Thoracic aorta (tissue), 2 donors: ENCODE measurements at places on chromosomes 3 and 15. TPM values are rescaled to one million over a fixed set of nuclear protein-coding genes. Genes with fewer than 3 reads are reported as not detected.
A peak's percentile ranks its signal among the peaks of the same experiment; 100 is the strongest.

GRCh38 chr3:158649791-158650190 lies 5.5 kb downstream of the GFM1 start:
- no peak overlapping the region for H3K4me3 ChIP-seq
- no peak overlapping the region for H3K27ac ChIP-seq
- H3K36me3 ChIP-seq, result peaks cover 25% of the 10 kb centered on the region
- DNase-seq, result no peak
- H3K4me1 ChIP-seq, result peaks cover 13% of the 10 kb centered on the region

- no peak overlapping the region for H3K4me3 ChIP-seq
- no peaks in the 10 kb centered on the region for H3K4me1 ChIP-seq
- no peak overlapping the region for H3K27ac ChIP-seq
- no peaks in the 10 kb centered on the region for H3K27me3 ChIP-seq
- no peaks in the 10 kb centered on the region for H3K36me3 ChIP-seq
- DNase-seq, result no peak
These were observed 3.2 kb upstream of the FLNB start for GRCh38 chr3:58004973-58005372.

DNA sequence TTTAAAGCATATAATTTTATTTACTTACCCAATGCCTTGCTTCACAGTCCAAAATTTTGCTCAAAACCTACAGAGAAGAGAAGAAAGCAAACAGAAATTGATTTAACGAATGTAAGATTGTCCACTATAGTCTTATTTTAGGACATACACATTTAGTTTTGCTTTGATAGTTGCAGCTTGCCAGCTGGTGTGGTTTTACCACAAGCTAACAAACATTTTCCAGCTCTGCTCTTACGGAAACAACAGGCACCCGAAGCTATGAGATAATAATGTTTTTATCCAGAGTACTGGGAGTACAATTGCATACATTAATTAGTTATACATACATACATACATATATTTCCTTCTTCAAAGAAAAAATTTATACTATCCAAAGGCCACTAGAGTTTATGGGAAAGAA lies 10.4 kb downstream of the BCL6 start:
- peaks cover 24% of the 10 kb centered on the region for H3K4me1 ChIP-seq
- no peak overlapping the region for H3K27ac ChIP-seq
- no peak for DNase-seq
- no peaks in the 10 kb centered on the region for H3K27me3 ChIP-seq
- no peak overlapping the region for H3K4me3 ChIP-seq
- peaks cover 43% of the 10 kb centered on the region for H3K36me3 ChIP-seq

DNA sequence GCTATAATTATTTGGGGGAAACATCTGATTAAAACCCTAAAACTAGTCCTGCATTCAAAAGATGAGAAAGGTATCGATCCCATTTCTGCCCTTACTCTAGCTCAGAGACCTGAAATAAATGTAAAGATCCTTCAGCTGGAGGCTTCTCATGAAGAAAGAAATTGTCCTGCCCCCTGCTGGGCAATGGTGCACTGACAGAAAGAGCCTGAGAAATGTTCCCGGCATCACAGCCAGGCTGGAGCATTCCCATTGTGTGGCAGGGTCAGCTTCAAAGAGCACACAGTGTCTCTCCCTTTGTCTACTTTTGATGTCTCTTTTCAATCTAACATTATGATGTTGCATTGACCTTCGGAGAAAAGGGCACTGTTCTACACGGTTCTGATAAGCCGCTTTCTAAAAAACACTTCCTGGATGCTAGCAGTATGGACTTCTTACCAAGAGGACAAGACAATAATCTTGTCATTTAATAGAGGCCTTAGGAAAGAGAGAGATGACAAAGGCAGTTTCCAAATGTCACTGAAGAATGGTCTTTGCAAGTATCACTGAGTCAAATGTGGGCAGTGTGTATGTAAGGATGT lies 287.5 kb downstream of the MAGI1 start:
- no peak for DNase-seq
- no peak overlapping the region for H3K27ac ChIP-seq
- H3K4me1 ChIP-seq, result no peaks in the 10 kb centered on the region
- H3K27me3 ChIP-seq, result no peaks in the 10 kb centered on the region

- H3K27ac ChIP-seq, result no peak overlapping the region
- peaks cover 8% of the 10 kb centered on the region for H3K4me1 ChIP-seq
- no peaks in the 10 kb centered on the region for H3K36me3 ChIP-seq
These were observed 186.9 kb downstream of the FAM43A start for GRCh38 chr3:194872669-194872977.

DNA sequence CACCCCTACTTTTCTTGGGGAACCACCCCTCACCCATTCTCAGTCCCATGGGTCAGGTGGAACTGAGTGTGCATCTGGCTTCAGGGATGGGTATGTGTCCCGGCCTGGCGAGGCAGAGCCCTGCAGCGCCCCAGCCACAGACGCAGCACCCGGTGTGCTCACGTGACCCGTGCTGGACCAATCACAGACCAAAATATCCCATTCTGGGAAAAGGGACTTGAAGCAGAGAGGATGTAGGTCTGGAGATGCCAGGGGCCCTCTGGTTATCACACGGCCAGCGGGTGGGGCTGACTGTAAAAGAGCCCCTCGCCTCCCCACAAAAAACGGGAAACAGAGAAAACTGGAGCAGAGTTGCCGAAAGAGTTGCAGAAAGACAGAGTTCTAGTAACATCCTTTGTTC lies 138.0 kb upstream of the RAD18 start:
- no peak for DNase-seq
- no peaks in the 10 kb centered on the region for H3K27me3 ChIP-seq
- no peaks in the 10 kb centered on the region for H3K36me3 ChIP-seq
- H3K27ac ChIP-seq, result no peak overlapping the region

DNA sequence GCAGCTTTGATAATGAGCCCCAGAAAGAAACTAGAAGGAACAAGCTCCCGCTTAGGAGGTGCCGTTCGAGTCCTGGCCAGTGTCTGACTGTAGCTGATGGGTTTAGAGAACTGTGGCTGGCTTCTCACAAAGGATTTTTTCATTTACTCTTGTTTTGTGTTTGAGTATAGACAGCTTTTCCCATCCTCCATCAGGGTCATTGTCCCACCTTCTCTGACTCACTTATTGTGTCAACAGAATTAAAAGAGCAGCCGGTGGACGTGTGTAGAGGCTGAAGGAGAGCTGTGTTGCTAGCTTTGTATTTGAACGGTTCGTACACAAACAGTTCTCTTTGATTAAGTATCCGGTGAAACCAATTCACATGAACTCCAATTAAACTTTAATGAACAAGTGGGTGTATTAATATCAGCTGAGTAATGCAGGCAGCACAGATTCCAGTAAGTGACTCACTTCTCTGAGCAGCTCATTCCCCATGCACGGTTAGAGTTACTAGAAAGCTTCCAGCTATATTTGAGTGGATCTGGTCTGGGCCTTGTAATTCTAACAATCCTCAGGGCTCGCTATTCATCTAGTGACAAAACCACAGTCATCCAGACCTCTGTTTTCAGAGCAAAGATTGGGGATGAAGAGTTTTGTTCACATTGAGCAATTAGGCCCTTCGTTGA lies 141.0 kb downstream of the LPP start:
- H3K27ac ChIP-seq, result peak overlapping the region; percentile 71
- H3K27me3 ChIP-seq, result no peaks in the 10 kb centered on the region
- DNase-seq, result no peak
- peaks cover 5% of the 10 kb centered on the region for H3K36me3 ChIP-seq

Gene GP5
- not detected for total RNA-seq

Gene UBXN7
- total RNA-seq, result 21.1 TPM

Gene PARP3
- 21.4 TPM for total RNA-seq

Gene SLC7A14
- not detected for total RNA-seq

GRCh38 chr3:195270079-195270816 lies 711 bp downstream of the XXYLT1 start:
- H3K27ac ChIP-seq, result peak overlapping the region; percentile 82
- DNase-seq, result no peak
- H3K36me3 ChIP-seq, result no peaks in the 10 kb centered on the region
- H3K4me3 ChIP-seq, result peak overlapping the region; percentile 94

DNA sequence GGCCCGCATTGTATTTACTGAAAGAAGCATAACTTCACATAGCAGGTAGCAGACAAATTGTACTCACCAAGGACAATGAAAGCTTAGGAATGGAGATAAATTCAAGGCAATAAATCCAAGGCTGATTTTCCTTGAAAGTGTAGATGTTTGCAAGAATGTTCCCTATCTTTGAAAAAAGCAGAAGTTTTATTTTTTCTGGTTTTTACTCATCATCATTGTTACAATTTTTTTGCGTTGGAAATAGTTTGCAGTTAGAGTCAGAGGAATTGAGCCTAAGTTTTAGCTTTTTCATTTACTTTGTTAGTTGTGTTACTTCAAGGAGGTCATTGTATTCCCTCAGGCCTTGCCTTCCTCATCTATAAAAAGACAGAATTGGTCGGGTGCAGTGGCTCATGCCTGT lies 213.9 kb upstream of the TBL1XR1 start:
- no peak overlapping the region for H3K27ac ChIP-seq

DNA sequence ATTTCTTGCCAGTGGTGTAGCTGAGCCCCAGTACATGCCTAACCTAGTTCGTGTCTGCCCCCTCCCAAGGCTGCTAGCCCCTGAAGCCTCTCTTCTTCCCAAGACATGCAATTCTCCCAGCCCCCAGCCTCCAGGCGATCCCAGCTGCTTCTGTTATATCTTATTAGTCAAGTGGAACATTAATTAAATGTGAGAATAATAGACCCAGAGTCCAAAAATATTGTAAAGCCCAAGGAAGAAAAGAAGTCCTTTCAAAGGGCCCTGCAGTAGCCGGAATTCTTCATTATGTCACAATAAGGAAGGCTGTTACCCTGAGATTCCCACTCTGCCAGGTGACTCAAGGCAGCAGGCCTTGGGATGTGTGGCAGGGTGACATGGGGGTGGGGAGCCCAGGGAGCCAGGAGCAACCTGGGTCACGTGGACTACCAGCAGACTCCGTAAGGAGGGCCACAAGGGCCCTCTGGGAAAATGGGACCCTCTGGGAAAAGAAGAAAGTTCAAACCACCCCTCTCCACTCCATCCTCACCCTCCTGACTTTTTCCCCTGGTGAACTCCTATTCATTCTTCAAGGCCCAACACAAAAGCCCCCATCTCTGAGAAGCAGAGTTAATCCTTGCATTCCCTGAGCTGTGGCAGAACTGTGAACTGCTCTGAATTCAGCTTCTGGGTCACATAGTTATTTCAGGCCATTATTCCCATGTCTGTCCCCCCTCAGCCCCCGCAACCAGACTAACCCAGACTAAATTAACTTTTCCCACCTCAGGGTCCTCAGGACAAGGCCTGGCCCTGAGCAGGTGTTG lies 21.8 kb upstream of the TRH start:
- no peak overlapping the region for H3K4me3 ChIP-seq
- H3K27me3 ChIP-seq, result no peaks in the 10 kb centered on the region
- H3K4me1 ChIP-seq, result no peaks in the 10 kb centered on the region
- no peak for DNase-seq
- no peak overlapping the region for H3K27ac ChIP-seq
